ENCODE measurements at places on chromosomes 5 and 9. TPM values are rescaled to one million over a fixed set of nuclear protein-coding genes. Genes with fewer than 3 reads are reported as not detected.

The FBN2 gene
- total RNA-seq = not detected

The ABO gene
- total RNA-seq = not detected

The STKLD1 gene
- total RNA-seq = 0.20 TPM

The C5orf58 gene
- total RNA-seq = not detected

The SLC24A2 gene
- not detected for total RNA-seq

The C7 gene
- not detected for total RNA-seq

The TIGD6 gene
- total RNA-seq = 1.7 TPM

The PIP5K1B gene
- total RNA-seq = 0.85 TPM

The ZNF366 gene
- not detected for total RNA-seq

The PALM2AKAP2 gene
- not detected for total RNA-seq

The DRD1 gene
- total RNA-seq = not detected

The ZNF883 gene
- not detected for total RNA-seq

DNA sequence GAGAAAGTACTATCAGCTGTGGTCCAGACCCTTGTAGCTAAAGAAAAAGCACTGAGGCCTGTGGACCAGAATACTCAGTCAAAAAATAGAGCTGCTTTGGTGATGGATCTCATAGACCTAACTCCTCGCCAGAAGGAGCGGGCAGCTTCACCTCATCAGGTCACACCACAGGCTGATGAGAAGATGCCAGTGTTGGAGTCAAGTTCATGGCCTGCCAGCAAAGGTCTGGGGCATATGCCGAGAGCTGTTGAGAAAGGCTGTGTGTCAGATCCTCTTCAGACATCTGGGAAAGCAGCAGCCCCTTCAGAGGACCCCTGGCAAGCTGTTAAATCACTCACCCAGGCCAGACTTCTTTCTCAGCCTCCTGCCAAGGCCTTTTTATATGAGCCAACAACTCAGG lies 8.9 kb downstream of the RAB24 start:
- DNase-seq = no peak

GRCh38 chr9:118896324-118897000 lies 472.8 kb downstream of the BRINP1 start:
- no peak for DNase-seq

- DNase-seq = no peak
These were observed 6.7 kb upstream of the ANKRD18B start for GRCh38 chr9:33517373-33517772.

GRCh38 chr5:75639535-75640311 lies 28.5 kb downstream of the ANKDD1B start:
- DNase-seq = no peak

GRCh38 chr9:19231126-19231903 lies 822 bp downstream of the DENND4C start:
- peak; percentile 52 for DNase-seq

GRCh38 chr5:127176769-127177168 lies 103.5 kb upstream of the C5orf63 start:
- DNase-seq = no peak

GRCh38 chr9:106120071-106120470 lies 425.7 kb downstream of the TMEM38B start:
- no peak for DNase-seq

DNA sequence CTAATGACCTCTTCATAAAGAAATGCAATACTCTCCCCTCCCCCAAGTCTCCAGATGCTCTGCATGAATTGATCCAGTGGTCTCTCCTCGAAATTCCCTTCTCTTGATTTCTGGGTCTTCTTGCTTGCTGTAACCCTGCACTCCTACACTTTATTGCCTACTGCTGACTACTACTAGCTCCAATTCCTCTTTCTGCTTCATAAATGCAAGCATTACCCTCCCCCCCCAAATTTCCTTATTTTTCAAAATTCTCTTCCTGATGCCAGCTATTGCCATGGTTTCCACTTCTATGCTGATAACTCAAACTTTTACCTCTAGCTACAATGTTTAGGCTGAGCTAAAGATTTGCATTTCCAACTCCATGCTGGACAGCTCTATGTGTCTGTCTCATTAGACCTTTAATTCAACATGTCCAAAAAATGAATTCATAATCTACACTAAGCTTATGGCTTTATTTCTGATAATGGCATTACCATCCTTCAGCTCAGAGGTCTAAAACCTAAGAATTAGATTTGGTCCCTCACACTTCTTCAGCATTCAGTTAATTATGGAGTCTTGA lies 1.4 kb downstream of the ZBTB26 start:
- DNase-seq = no peak

GRCh38 chr5:76836181-76836580 lies 13.6 kb upstream of the S100Z start:
- DNase-seq = no peak

GRCh38 chr9:93095205-93096130 lies 549 bp upstream of the CARD19 start:
- DNase-seq = peak; percentile 100

- DNase-seq = no peak
These were observed 39.3 kb downstream of the GLRA1 start for GRCh38 chr5:151885138-151885908.

GRCh38 chr9:133074111-133074651 lies 12.4 kb downstream of the CEL start:
- DNase-seq = no peak

DNA sequence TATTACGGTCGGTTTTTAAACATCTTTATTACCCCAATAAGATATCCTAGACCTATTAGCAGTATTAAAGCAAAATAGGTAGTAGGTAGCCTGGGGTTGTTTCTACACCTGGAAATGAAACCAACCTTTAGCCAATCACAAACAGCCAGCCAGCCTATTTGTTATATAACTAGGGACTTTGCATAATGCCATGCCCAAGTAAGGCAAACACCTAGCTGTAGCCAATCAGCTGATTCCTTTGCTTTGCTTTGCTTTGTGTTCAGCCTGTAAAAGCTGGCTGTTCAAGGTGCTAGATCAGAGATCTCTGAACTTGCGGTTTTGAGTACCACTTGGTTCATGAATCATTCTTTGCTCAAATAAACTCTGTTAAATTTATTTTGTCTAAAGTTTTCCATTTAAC lies 46.5 kb upstream of the SETD9 start:
- no peak for DNase-seq

- no peak for DNase-seq
These were observed 4.2 kb downstream of the DAB2 start for GRCh38 chr5:39420482-39421145.

- DNase-seq = peak; percentile 81
These were observed 23.4 kb downstream of the HNRNPK start for GRCh38 chr9:83956436-83957247.

- no peak for DNase-seq
These were observed 1.4 kb upstream of the NHP2 start for GRCh38 chr5:178155065-178155464.

- no peak for DNase-seq
These were observed 69.0 kb upstream of the PHYKPL start for GRCh38 chr5:178301641-178302040.

GRCh38 chr5:1161108-1161832 lies 40.1 kb upstream of the SLC6A19 start:
- no peak for DNase-seq

DNA sequence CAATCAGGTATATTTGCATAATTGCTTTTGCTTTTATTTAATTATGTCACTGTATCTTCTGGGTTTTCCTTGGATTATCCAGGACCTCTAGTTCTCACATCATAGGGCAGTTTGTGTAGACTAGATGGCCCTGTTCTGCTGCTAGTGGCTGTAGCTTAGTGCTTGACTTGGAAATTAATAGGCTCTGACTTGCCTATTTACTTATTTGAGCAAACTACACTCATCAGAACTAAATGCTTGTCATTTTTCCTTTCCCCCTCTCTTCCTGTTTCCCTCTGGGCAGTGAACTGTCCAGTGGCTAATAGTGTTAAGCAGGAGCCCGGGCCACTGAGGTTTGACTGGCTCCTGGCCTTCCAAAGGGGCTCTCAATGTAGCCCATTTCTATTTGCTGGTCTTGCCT lies 135.7 kb downstream of the MAN2A1 start:
- no peak for DNase-seq

- no peak for DNase-seq
These were observed 120.5 kb downstream of the FBXL7 start for GRCh38 chr5:15620501-15620900.

- DNase-seq = no peak
These were observed 167.1 kb downstream of the ACTL7B start for GRCh38 chr9:108688676-108689075.

GRCh38 chr9:129489838-129490582 lies 130.9 kb downstream of the C9orf50 start:
- peak; percentile 59 for DNase-seq

DNA sequence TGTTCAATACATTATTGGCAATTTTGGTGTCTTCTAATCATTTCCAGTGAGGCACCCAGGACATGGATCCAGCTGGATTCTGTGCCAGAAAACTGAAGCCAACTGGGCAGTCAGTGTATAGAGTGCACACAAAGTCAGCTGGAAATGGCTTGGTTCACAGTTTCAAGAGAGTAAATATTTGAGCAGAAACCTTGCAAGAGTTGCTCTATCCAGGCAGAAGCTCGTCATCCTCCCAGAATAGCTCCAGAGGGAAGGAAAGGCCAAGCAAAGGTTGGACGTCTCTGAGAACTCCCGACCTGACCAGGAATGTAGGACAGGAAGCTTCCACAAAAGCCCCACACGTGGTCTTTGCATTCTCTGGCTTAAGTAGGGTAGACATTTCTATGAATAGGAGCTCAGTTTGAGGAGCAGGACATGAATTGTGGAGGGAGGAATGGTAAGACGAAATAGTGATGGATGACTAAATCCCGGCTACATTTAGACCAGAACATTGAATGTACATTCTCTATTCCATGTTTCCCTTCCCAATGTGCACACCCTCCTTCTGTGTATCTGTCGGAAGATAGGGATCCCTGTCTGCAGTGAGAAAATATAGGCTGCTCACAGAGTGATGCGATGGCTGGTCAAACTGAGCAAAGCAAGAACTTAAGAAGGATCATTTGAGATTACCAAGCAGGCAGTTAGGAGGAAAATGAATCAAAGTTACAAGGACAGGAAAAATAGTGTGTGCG lies 72.7 kb upstream of the FCN2 start:
- no peak for DNase-seq

DNA sequence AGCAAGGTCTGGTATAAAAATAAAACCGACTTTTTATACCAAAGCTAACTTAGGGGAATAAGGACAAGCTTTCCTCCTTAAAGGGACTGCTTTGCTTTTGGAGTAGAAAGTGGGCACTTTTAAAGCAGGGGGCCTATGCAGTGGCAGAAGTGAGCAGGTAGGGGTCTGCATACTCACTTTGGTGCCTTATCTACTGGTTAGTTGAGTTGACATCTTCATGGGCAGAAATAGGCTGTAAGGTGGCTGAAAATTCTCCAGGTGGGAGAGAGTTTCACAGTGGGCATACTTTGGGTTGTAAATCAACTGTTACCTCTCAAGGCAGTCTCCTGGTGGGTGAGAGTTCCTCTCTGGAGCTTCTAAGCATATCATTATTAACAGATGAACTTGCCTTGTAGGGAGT lies 24.8 kb downstream of the OSMR start:
- no peak for DNase-seq

- no peak for DNase-seq
These were observed 82.4 kb upstream of the TAS2R1 start for GRCh38 chr5:9712506-9712905.

- DNase-seq = no peak
These were observed 34.2 kb upstream of the GRPEL2 start for GRCh38 chr5:149310947-149311658.

DNA sequence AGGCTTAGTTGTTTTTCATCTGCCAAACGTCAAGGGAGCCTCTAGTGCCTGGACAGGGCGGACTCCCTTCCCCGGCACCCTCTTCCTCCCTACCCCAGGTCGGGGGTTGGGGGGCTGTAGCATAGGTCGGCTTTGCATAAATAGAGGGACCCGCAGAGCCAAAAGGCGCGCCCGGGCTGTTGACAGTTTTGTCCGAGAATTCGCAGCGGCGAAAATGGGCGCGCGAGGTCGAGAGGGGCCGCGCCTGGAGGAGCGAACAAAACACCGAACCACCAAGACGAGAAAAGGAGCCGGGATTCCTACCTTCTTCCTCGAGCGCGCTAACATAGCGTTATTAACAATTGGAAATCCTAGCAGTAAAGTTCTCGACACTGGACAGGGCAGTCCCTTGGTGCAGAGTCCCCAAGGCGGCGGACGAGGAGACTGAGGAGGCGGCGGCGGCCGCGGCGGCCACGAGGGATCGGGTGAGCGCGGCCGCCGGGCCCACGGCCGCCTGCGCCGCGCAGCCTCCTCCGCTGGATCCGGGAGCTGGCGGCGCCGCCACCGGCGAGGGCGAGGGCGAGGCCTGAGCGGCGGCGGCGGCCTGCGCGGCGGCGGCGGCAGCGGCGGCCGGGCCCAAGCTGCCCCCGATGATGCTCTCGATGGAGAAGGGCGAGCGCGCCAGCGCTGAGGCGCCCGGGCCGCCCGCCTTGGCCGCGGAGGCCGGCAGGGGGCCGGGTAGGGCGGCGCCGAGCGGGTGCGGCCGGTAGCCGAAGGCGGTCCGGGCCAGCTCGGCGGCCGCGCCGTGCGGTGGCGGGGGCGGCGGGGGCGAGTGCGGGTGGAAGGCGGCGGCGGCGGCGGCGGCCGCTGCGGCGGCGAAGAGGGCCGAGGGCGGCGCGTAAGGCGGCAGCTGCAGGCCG lies 1.7 kb downstream of the FOXD1 start:
- DNase-seq = no peak

DNA sequence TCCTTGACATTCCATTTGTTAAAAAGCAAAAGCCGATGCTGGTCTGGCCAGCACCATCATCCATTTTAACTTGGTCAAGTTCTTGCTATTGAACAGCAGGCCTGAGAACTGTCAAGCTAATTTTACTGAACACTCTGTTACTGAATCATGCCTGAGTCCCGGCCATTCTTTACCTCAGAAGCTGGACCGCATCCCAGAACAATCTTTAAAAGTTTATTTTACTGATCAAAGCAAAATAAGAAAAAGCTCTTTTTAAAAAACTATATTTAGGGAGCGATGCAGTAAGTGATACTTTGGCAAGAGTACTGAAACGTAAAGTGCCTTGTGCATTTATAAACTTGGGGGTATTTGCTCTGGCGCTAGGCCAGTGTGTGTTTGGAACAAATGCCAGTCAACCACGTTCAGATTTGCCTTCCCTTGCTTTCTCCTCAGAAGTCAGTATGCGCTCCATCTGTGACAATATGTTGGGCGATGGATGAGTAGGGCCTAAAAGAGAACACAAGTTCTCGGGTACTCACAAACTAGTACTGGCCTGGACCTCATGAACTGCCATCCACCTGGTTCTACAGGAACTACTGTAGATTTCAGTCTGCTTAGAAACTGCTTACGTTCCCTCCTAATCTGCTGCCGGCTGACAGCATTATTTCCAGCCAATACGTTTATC lies 161.9 kb downstream of the MAPKAP1 start:
- DNase-seq = no peak

GRCh38 chr5:134604908-134605307 lies 27.7 kb downstream of the SAR1B start:
- no peak for DNase-seq

- DNase-seq = no peak
These were observed 160.6 kb downstream of the CCDC192 start for GRCh38 chr5:127863610-127864395.
